ENCODE measurements at places on chromosomes 7 and 10.

GRCh38 chr7:2633538-2634266 is 1.9 kb downstream of the TTYH3 start:
- no peak for DNase-seq

DNA sequence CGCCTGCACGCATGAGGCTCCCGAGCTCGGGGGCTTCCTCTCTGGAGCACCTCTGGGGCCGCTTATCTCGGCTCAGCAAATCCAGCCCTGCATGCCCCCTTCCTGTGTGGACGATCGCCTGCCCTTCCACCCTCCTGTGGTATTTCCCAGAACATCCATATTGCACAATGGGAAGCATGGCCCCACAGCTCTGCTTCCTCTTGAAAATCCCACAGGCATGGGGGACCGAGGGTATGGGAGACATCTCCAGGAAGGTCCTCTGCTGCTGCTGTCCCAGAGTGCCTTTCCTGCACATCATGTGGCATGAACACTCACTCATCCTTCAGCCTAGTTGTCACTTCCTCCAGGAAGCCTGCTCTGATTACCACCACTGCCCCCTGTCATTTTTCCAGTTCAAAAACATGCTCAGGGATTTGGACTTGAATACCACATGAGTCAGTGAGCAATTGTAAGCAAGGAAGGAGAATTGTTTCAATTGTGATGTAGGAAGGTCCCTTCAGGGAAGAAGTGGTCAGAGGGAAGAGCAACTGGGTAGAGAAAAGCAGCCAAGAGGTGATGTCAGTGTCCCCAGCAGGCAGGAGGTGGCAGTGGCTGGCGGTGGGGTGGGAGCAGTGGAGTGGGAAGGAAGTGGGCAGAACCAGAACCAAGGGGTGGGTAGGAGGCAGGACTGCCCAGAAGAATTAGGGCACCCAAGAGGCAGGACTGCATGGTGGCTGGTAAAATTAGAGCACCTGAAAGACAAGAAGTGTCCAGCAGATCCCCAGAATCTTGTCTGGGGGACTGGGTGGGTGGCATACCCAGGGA is 67.5 kb upstream of the ZMIZ1 start:
- DNase-seq, result no peak

- no peak for DNase-seq
These were observed 193.1 kb downstream of the EBF3 start for GRCh38 chr10:129771024-129771423.

GRCh38 chr10:42952349-42952748 is 124.5 kb upstream of the RET start:
- DNase-seq, result no peak

GRCh38 chr10:80996615-80997193 is 459.0 kb downstream of the SH2D4B start:
- DNase-seq, result no peak

DNA sequence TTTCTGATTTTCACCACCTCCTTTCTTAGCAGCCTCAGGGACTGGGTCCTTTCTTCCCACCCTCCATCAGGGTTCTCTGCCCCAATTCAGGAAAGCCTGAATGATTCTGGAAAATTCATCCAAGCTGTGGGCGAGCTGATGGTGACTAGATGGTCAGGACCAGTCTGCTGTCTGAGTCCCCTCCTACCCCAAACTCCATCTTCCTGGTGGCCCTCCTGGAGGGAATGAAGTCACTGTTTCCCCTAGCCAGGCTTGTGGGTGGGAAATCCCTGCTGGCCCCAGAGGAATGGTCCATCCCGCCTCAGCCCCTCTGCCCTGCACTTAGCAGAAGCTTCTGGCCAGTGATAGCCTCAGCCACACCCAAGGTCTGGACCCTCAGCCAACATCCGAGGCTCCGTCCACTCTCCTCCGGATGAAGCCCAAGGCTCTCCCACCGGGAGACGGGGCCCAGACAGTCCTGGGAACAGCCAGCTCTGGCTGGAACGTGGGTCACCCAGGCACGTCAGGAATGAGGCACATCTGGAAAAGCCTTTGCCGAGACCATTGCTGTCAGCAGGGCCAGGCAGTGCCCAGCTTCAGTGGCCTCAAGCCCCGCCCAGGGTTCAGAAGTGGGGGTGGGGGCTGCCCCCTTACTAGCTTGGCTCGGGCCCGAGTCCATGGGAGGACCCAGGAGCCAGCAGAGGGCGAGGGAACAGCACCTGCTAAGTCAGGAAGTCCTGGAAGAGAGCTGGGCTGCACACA is 4.0 kb upstream of the AQP1 start:
- DNase-seq, result no peak

DNA sequence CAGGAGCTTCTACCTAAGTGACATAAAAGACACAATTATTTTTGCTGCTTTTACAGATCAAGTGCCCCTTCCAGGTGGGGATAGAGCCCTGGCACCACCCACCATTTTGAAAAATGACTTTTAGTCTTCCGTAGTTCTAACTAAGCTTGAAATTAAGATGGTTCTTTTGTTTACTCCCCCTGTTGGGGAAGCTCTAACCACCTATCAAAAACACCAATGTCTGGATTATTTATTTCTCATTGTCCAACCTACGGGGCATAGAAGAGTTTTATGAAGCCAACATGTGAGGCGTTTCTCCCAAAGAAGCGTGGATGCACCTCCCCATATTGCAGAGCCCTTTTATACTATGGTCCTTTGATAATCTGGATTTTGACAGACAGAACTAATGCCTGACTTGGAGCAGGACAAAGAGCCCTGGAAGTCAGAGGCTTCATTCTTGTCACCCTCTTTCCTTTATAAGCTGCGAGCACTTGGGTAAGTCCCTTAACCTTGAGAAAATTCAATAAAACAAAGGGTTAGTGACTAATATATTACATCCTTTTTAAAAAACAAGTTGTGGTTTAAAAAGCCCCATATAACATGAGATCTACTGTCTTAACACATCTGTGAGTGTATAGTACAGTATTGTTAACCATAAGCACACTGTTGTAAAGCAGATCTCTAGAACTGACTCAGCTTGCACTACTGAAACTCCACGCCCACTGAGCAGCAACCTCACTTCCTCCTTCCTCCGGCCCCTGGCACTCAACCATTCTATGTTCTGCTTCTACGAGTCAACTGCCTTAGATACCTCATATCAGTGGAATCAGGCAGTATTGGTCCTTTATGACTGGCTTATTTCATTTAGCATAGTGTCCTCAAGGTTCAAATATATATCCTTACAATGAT is 67.5 kb downstream of the ATXN7L1 start:
- no peak for DNase-seq

- no peak for DNase-seq
These were observed 189.4 kb upstream of the TCERG1L start for GRCh38 chr10:131500892-131501291.

DNA sequence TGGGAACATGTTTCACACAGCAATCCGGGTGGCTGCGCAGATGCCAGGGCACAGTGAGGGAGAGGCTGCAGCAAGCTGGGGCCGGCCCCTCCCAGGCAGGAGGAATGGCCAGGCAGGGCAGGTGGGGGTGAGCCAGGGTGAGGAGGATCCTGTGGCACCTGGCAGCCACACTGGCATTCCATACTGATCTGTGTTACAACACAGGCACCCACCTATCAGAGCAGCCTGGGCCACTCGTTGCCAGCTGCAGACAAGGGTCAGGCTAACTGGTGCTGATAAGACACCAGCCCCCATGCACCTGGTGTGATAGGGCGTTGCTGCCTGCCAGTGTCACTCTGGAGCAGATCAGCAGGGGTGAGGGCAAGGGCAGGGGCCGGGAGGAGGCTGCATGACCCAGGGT is 16.6 kb upstream of the RET start:
- DNase-seq, result no peak

- no peak for DNase-seq
These were observed 35.1 kb downstream of the CH25H start for GRCh38 chr10:89171996-89172395.

DNA sequence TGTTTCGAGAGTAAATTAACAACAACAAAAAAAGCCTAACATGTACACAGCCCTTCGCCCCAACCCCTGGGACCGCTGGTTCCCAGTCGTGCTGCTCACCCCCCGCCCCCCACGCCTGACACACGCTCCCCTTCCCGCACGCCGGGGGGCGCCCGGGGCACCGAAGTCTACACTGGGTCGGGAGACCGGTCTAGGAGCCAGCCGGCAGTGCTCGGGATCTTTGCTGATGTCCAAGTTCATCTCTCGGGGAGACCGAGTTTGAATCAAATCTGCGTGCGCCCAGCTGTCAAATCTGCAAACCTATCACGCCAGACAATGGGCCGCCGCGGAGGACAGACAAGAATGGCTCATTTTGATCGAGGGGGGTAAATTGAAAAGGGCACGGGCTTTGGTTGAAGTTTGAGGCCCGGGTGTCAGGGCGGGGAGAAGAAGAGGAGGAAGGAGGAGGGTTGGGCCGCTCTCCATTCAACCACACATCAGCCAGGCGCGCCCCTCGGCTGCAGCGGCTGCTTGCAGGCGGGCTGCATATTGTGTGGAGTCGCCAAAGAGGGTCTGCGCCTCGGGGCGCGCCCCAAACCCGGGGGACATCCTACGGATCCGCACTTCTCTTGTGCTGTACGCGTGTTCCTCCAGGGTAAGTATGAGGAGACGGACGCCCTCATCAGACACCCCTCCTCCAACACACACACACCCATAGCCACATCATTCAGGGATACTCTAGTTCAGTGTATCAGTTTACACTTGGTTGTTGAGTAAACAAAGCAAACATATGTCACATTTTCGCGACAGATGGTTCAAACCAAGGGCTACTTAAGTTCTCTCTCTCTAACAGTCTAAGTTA is 1.3 kb upstream of the GFRA1 start:
- DNase-seq, result no peak
